Glomerular endothelial cell (primary cell): ENCODE measurements at places on chromosomes 7 and 10. TPM values are rescaled to one million over a fixed set of nuclear protein-coding genes. Genes with fewer than 3 reads are reported as not detected.

- DNase-seq: no peak
These were observed 421.5 kb upstream of the LRRN3 start for GRCh38 chr7:110669410-110669809.

GRCh38 chr7:78345293-78345911 lies 546.8 kb downstream of the PHTF2 start:
- DNase-seq: no peak

DNA sequence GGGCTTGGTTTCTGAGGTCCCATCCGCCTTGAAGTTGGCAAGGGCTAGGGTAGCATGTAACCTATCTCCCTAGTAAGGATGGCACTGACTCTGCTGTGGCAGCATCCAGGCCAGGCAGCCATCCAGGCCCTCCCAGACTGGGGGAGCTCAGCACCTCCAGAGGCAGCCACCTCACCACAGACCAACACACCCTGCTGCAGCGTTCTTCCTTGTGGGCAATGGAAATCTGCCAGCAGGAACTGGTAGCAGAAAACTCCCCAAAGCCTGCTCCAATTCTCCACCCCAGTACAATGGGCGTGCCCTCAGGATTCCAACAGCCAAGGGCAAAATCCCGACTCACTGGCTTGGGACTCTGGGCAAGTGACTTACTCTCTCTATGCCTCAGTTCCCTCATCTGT lies 27.5 kb downstream of the DLG5 start:
- no peak for DNase-seq

DNA sequence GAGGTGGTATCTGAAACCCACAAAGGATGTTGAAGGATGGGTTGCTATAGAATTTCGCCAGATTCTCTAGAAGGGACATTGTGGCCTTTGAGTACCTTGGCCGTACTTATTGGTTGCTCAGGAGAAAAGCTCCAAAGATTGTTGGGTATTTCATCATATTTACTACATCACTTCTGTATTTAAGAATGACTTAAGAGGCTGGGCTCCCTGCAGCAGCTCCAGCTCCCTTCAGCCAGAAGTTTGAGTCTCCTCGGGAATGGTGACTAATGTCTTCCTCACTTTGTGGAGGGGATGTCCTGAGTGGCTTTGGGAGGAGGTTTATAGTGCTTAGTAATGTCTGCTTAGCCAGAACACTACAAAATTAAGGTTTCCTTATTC lies 18.1 kb downstream of the MINDY4 start:
- no peak for DNase-seq

DNA sequence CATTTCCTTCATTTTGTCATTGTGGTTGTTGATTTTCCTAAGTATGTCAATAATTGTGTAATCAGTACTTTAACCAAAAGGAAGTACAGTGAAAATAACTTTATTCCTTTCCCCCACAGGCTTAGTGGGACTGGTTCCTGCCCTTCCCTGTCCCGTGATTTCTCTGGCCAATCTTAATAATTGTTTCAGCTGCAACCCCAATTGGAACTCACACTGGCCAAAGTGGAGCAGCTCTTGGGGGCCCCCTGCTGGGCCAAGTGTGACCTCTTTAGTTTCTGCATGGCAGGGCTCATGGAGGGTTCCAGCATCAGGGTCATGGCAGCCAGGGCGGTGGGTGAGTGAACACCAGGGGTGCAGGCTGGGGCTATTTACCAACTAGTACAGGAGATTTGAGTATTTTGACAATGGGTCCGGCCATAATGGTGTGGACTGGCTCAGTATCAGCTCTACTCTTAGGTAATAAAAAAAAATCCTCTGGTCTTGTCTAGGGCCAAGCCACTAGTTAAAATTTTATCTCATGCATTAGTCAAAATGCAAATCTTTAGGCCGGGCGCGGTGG lies 31.7 kb downstream of the CYCS start:
- DNase-seq: no peak

TMEM130 gene
- not detected in 2 replicates for total RNA-seq
